Activated naive CD8-positive, alpha-beta T cell treated with anti-CD3 and anti-CD28 coated beads, Interleukin-2, amount 10 ng/mL, durations not matched to agents 7 days and 5 days (primary cell): ENCODE measurements at places on chromosomes 11 and 22. TPM values are rescaled to one million over a fixed set of nuclear protein-coding genes. Genes with fewer than 3 reads are reported as not detected.
A peak's percentile ranks its signal among the peaks of the same experiment; 100 is the strongest.

The FOLR3 gene
- total RNA-seq, result not detected

The SCGB1D4 gene
- total RNA-seq, result not detected

The FJX1 gene
- total RNA-seq, result 0.17 TPM

The KIRREL3 gene
- not detected for total RNA-seq

The PARVG gene
- 238 TPM for total RNA-seq

The RFPL1 gene
- total RNA-seq, result not detected

The SYT13 gene
- not detected for total RNA-seq

The KCTD14 gene
- total RNA-seq, result 0.22 TPM

The DDI1 gene
- not detected for total RNA-seq

The SEC14L6 gene
- 0.08 TPM for total RNA-seq

GRCh38 chr11:70677232-70677916, 279.0 kb downstream of the CTTN start:
- DNase-seq, result no peak

DNA sequence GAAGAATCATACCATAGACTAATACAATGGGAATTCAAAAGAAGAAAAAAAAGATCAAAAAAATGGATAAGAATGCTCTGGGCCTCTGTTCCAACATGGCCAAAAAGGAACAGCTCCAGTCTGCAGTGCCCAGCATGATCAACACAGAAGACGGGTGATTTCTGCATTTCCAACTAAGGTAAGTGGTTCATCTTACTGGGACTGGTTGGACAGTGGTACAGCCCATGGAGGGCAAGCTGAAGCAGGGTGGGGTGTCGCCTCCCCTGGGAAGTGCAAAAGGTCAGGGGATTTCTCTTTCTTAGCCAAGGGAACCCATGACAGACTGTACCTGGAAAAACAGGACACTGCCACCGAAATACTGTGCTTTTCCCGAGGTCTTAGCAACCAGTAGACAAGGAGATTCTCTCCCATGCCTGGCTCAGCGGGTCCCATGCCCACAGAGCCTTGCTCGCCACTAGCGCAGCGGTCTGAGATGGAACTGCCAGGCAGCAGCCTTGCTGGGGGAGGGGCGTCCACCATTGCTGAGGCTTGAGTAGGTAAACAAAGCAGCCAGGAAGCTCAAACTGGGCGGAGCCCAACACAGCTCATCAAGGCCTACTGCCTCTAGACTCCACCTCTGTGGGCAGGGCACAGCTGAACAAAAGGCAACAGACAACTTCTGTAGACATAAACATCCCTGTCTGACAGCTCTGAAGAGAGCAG, 428.4 kb downstream of the MN1 start:
- DNase-seq, result no peak

DNA sequence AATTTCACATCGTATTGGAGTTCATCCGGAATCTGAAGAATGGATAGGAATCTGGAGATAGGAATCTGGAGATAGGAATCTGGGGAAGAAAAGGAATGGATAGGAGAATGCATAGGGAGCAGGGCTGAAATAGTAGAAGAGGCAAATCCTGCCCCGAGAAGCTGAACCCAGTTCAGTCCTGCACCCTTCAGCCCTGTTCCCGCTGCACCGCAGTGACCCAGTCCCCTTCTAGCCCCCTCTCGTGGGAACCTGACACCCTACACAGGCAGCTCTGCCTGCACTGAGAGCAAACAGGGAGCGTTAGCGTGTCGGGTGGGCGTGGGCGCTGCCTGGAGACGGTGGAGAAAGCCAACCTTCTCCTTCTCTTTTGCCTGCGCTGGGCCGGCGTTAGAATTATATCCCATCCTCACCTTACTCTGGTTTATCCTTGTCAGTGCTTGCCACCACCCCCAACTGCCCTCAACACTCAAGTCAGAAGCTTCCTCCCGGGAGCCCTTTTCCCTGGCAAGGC, 1.0 kb upstream of the CCKBR start:
- no peak for DNase-seq

- DNase-seq, result no peak
Measured at GRCh38 chr11:69217276-69218105, 61.8 kb downstream of the SMIM38 start.

GRCh38 chr22:45586651-45587405, 84.1 kb downstream of the FBLN1 start:
- no peak for DNase-seq

- no peak for DNase-seq
Measured at GRCh38 chr11:79189055-79189454, 251.8 kb downstream of the TENM4 start.

DNA sequence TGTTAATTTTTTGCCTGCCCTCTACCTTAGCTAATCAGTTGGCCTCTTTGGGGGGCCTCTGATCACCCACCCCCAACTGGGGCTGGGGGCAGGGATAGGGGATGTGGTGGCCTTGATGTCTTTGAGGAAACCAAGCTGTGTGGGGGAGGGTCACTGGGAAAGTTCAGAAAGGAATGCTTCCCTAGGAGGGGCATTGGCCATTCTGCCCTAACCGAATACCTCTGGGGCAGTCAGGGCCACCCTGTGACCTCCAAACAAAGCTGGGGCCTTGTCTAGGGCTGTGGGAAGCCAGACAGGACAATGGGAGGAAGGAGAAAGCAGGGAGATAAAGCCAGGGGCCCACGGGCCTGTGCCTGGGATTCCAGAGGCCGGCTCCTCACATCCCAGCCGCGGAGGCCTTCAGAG, 97.5 kb downstream of the TSPAN18 start:
- no peak for DNase-seq

GRCh38 chr11:15525582-15525981, 410.9 kb downstream of the INSC start:
- DNase-seq, result no peak

DNA sequence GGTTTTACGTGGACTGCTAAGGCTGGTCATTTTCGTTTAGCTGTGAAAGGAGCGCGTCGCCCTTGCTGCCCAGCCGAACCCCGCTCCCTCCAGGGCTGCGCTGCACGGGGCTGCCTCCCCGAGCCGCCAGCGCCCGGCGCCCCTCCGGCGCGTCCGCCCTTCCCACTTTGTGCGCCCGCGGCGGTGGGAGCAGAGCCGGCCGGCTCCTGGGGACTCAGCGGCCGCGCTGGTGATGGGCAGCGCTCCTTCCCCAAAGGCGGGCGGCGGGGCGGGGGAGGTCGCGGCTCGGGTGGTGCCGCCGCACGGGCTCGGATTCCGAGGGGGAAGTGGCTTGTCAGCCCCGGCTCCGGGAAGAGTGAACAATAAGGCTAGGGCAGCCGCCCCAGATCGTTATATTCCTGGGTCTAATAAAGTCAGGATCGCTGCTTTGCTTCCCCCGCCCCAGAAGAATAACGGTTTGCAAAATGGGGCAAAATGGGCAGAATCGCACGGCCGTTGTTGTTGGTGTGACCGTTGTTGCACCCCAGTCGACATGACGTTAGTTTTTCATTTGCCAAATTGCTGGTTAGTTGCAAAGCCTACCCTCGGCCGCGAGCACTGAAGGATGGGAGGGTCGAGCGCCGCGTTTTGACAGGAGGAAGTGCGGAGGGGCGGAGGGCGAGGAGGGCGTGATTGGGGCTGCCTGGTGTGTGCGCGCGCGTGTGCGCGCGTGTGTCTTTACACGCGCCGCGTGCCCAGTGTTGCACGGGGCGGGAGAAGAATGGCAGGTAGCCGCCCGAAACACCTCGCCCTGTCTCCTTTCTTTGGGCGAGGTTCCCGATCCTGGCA, 745 bp downstream of the NCAM1 start:
- peak; percentile 38 for DNase-seq

DNA sequence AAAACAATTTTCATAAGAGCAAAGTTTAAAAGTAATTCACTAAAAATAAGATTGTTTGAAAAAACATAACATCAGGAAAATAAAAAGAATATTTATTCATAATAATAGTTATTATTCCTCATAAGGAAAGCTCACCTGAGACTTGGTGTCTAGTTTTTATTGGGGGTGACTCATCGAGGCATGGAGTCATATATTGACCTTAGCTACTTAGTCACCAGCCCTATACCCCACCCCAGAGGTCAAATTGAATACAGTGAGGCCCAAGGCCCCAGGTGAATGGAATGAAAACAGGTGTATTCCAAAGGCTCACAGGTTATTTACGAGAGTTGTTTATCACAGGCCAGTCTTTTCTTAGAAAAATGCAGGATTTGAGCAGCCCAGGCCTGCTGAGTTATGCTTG, 36.9 kb downstream of the CNTF start:
- DNase-seq, result no peak

GRCh38 chr22:46592390-46592872, 27.8 kb upstream of the GRAMD4 start:
- peak; percentile 82 for DNase-seq

GRCh38 chr22:49587987-49588386, 239.7 kb downstream of the BRD1 start:
- DNase-seq, result no peak

GRCh38 chr11:46222490-46223251, 54.8 kb upstream of the CREB3L1 start:
- DNase-seq, result no peak

- no peak for DNase-seq
Measured at GRCh38 chr22:48494968-48495750, 1332.5 kb downstream of the BRD1 start.

- DNase-seq, result no peak
Measured at GRCh38 chr11:44029977-44030911, 17.5 kb upstream of the ACCSL start.

DNA sequence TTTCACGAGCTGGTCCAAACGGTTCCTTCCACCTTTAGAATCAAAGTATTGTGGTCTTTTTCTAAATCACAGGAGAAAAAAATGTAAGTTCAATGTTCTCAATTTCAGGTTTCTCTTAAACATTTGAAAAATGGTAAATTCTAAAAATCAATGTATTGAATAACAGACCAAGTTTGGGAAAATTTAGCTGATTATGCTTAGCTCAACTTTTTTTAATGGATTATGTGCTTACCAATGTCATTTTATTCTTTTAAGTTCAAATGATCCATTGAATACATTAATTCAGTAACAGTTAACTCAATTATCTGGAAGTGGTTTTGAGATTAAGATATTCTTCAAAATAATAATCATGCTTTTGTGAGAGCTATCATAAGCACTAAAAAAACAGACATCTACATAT, 5.1 kb downstream of the PRDM10 start:
- no peak for DNase-seq
